Panc1 (cell line): ENCODE measurements at places on chromosomes 6 and 20. TPM values are rescaled to one million over a fixed set of nuclear protein-coding genes. Genes with fewer than 3 reads are reported as not detected.

The CENPW gene
- 62.1 TPM for total RNA-seq

DNA sequence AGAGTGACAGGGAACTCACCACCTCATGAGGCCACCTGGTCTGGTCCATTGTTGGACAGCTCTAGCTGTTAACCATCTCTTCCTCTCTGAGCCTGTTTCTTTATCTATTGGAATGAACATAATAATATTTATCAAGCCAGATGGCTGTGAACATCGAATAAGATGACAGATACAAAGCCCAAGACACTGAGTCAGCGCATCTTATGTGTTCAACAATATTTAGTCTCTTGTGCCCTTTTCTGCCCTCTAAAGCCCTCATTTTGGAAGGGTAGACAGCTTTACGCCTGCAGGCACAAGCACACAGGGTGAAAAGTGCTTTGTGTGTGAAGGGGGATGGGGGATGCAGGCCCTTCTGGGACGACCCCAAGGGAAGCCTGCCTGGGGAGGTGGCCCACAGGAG, 164.0 kb downstream of the GRM4 start:
- H3K27ac ChIP-seq: no peak overlapping the region
- H3K27me3 ChIP-seq: no peaks in the 10 kb centered on the region
- H3K36me3 ChIP-seq: no peaks in the 10 kb centered on the region
- no peak overlapping the region for H3K4me3 ChIP-seq
- H3K4me1 ChIP-seq: peaks cover 4% of the 10 kb centered on the region; the same call in 1 of the 2 replicates

DNA sequence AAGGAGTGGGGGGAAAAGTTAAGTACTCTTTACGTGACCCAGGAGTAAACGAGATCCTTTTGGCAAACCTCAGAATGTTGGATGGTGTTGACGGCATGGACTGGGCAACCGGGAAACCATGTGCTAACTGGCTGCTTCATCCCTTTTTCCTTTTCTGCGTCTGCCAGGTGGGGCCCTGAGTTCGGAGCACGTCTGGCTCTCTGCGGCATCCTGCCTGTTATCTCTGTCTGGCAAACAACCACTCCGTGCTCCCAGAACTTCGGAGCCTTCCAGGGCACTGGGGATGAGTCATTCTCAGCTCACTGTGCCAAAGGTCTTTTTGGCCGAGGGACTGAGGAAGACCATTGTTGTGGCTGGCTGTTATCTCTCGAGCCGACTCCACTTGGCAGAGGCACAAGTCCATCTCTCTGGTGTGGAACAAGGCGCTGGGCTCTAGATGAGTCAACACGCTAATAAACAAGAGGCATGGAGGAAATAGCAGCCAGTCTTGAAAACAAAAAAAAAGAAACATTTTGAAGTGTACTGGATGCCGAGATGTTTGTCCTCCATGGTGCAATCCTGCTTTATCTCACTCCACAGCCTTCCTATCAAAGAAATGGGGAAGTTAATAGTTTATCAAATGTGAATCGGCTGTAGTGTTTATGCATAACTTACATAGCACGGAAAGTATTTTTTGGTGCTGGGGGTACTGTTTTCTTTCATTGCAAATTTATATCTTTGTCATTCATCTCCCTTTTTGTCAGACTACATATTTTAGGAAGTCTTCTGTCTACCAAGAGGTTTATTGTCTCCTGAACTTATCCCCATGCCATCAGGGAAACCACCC, 64.6 kb upstream of the TXNDC5 start:
- H3K27ac ChIP-seq: peak overlapping the region; percentile 60
- peaks cover 20% of the 10 kb centered on the region for H3K4me1 ChIP-seq
- H3K27me3 ChIP-seq: no peaks in the 10 kb centered on the region
- no peaks in the 10 kb centered on the region for H3K36me3 ChIP-seq
- H3K4me3 ChIP-seq: peak overlapping the region; percentile 46
- DNase-seq: peak; percentile 42

GRCh38 chr6:1179571-1180459, 132.1 kb upstream of the FOXQ1 start:
- no peak overlapping the region for H3K4me3 ChIP-seq
- DNase-seq: no peak
- no peaks in the 10 kb centered on the region for H3K4me1 ChIP-seq
- peaks cover 2% of the 10 kb centered on the region for H3K27me3 ChIP-seq
- H3K36me3 ChIP-seq: no peaks in the 10 kb centered on the region

GRCh38 chr20:50439539-50440453, 70.4 kb upstream of the PTPN1 start:
- no peaks in the 10 kb centered on the region for H3K36me3 ChIP-seq
- H3K4me3 ChIP-seq: no peak overlapping the region
- no peaks in the 10 kb centered on the region for H3K27me3 ChIP-seq
- H3K27ac ChIP-seq: peak overlapping the region; percentile 39; the same call in 1 of the 2 replicates
- DNase-seq: no peak

GRCh38 chr6:27924179-27924578, 12.0 kb upstream of the OR2B2 start:
- H3K4me3 ChIP-seq: no peak overlapping the region
- no peaks in the 10 kb centered on the region for H3K36me3 ChIP-seq
- no peak for DNase-seq
- no peak overlapping the region for H3K27ac ChIP-seq
- no peaks in the 10 kb centered on the region for H3K27me3 ChIP-seq

DNA sequence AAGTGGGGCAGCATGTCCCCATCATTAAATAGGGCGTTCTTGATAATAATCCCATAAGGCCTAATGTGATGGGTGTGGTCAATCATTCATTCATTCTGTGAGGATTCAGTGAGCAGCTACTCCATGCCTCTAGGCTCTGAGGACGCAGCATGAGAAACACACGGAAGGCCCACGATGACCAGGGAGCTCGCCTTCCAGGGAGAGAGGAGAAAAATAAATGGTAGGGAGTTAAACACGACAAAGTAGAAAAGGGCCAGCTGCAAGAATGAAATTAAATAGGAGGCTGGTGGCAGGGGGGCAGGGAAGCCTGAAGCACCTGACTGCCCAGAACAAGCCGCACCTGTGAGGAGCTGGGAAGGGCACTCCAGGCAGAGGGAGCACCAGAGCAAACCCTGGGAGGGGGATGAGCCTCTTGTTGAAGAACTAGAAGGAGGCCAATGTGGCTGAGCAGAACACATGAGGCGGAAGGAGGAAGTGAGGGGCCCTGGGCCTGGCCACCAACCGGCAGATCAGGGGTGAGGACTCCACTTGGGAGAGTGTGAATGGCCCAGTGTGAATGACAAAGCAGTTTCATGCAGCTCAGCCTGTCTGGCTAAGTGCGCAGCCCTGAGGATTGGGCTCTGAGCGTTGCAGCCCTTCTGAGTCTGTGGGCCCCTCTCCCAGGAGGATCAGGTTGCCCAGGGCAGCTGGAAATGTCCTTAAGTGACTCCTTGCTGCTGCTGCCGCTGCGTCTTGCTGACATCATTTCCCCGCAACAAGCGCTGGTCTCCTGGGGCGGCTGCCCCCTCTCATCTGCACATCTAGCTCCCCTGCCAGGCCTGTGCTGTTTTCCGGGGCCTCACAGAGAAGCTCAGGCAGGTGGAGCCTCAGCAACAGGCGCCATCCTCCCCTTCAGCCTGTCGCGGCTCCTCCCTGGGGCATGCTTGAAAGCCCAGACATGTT, 99.9 kb downstream of the CDH26 start:
- H3K4me1 ChIP-seq: no peaks in the 10 kb centered on the region; the same call in 1 of the 2 replicates
- H3K4me3 ChIP-seq: no peak overlapping the region
- H3K27me3 ChIP-seq: peaks cover under 1% of the 10 kb centered on the region
- no peak overlapping the region for H3K27ac ChIP-seq
- DNase-seq: no peak
- no peaks in the 10 kb centered on the region for H3K36me3 ChIP-seq

GRCh38 chr6:138593124-138593877, 94.0 kb upstream of the NHSL1 start:
- peak; percentile 82 for DNase-seq
- peak overlapping the region; percentile 84 for H3K27ac ChIP-seq
- no peaks in the 10 kb centered on the region for H3K36me3 ChIP-seq
- H3K27me3 ChIP-seq: no peaks in the 10 kb centered on the region
- peak overlapping the region; percentile 13 for H3K4me3 ChIP-seq

The SLC16A10 gene
- 0.18 TPM for total RNA-seq

DNA sequence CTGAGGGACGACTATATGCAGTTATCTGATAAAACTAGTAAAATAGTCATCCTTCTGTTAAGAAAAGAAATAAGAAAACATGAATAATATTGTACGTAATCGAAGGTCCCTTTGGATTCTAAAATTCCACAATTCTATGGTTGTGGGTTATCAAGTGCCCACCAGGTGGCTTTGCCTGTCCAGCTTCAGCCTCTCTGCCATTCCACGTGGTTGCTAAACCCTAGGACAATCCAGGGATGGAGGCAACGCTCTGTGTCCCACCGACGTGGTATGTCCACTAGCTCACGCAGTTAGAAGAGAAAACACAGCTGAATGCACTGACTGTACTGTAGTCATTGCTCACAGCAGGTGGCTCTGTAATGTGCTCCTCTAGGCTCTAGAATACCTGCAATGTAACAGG, 349.3 kb downstream of the FARS2 start:
- no peak overlapping the region for H3K4me3 ChIP-seq
- no peaks in the 10 kb centered on the region for H3K4me1 ChIP-seq
- no peaks in the 10 kb centered on the region for H3K27me3 ChIP-seq

DNA sequence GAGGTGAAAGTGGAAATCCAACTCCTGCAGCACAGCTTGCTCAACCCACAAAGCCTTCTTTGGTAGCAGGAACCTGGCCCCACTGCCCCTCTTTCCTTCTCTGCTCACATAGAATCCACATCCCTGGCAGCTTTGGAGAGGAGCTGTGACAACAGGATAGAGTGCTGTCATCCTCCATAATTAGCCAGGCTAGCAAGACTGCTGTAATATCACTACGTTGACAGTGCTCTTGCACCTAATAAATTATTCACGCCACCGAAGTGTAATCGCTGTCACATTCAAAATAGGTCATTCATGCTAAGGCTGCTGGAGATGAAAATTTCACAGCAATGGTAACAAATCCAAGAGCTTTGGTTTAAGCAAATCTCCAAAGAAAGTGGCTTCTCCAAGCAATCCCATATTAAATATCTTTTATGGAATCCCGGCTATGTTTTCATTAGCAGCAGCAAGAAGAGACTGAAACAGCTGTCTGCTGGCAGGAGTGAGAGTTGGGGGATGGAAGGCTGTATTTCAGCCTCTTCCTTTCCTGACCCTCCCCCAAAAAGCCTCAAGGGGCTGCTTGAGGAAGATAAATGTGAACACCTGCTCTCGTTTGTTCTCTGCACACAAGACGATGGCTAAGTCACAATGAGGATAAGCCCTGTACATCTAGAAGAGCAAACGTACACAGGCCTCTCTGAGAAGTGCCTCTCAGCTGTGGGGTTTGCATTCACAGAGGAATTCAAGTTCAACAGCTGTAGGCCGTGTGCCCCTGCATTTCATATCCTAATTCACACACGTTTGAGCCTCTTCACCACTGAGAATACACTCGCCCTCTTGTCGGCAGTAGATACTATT, 16.5 kb downstream of the RIPOR2 start:
- H3K36me3 ChIP-seq: no peaks in the 10 kb centered on the region
- H3K27ac ChIP-seq: no peak overlapping the region
- no peak overlapping the region for H3K4me3 ChIP-seq
- DNase-seq: no peak
- H3K4me1 ChIP-seq: no peaks in the 10 kb centered on the region

The TLDC2 gene
- not detected for total RNA-seq

The FABP7 gene
- total RNA-seq: not detected

DNA sequence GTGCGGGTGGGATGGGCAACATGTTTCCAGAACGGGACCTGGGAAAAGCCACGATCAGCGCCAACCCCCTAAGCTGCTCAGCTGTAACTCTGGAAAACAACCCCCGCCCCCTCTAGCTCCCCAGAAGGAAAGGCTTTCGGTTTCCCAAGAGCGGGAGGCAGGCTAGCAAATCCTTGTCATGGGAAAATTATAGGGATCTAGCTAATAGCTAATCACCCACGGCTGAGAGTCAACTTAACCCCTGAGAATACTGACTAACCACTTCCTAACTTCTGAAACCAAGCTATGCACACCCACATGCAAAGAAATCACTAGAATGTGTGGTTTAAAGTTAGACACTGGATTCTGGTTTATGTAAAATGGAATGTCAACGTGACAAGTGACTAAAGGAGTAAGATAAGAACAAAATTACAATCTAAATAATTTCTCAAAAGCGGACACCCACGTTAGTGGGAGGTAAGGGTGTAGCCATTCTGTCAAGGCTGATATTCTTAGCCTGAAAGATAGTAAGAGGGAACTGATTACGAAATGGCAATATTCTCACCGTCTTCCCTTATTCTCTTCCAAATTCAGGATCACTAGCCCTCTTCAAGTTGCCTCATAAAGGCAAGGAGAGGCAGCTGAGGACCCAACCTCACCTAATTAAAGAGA, 20.1 kb downstream of the JAG1 start:
- no peak overlapping the region for H3K4me3 ChIP-seq
- H3K27ac ChIP-seq: no peak overlapping the region
- no peaks in the 10 kb centered on the region for H3K4me1 ChIP-seq
- no peaks in the 10 kb centered on the region for H3K27me3 ChIP-seq

The KAT14 gene
- 12.7 TPM for total RNA-seq

- peaks cover 4% of the 10 kb centered on the region; the same call in 1 of the 2 replicates for H3K4me1 ChIP-seq
- no peak overlapping the region for H3K27ac ChIP-seq
- H3K27me3 ChIP-seq: no peaks in the 10 kb centered on the region
- no peak overlapping the region for H3K4me3 ChIP-seq
- DNase-seq: no peak
- H3K36me3 ChIP-seq: no peaks in the 10 kb centered on the region
Observed at GRCh38 chr6:72972579-72972978, 252.7 kb downstream of the KHDC1L start.

DNA sequence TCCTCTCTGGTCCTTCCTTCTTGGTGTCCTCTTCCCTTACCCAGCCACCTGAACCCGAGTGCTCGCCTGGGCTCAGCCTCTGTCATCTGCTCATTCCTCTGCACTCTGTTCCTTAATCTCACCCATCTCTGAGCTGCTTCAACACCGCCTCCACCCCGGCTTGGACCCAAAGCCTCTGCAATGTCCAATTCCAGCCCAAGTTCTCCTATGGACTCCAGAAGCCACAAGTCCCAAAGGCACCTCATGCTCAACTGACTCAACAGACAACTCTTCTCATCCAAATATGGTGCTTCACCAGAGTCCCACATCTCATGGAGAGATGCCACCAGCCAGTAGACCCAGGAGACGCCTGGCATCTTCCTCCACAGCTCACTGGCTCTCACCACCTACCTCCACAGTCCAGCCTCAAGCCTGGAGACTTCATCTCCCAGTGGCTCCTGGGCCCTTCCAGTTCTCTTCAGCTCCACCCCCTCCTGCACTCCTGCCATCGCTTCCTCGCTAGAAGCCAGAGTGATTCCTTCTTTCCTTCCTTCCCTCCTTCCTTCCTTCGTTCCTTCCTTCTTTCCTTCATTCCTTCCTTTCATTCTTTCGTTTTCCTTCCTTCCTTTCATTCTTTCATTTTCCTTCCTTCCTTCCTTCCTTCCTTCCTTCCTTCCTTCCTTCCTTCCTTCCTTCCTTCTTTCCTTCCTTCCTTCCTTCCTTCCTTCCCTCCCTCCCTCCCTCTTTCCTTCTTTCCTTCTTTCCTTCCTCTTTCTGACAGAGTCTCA, 40.9 kb upstream of the NNAT start:
- H3K36me3 ChIP-seq: no peaks in the 10 kb centered on the region
- H3K27ac ChIP-seq: no peak overlapping the region
- no peak for DNase-seq
- H3K27me3 ChIP-seq: peaks cover 26% of the 10 kb centered on the region
- H3K4me1 ChIP-seq: no peaks in the 10 kb centered on the region
